ENCODE measurements at places on chromosomes 3 and 15.

DNA sequence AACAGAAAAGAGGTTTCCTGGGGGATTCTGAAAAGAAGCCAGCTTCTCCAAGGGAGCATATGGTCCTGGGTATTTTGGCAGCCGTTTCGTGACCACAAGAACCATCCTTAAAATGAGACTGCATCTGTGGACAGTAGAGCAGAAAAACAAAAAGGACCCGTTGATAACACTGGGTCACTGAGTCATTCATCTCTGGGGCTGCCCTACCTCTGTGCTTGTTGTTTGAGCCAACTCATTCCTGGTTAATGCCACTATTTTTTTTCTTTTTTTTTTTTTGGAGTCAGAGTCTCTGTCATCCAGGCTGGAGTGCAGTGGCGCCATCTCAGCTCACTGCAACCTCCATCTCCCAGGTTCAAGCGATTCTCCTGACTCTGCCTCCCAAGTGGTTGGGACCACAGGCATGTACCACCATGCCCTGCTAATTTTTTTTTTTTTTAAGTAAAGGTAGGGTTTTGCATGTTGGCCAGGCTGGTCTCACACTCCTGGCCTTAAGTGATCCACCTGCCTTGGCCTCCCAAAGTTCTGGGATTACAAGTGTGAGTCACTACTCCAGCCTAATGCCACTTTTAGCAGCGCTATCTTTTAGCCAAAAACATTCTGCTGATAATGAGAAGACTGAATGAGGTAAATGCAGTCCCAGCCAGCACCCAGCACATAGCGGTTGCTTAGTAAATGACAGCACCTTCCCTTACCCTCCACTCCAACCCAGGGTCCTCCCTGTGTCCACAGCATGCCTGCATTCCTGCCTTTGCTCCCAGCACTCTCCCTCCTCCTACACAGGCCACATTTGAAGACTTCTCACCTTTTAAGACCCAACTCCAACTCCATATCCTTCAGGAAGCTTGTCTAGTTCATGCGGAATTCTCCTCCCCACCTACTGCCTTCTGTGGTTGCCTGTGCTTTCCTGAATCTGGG, 9.1 kb upstream of the ISL2 start:
- peak; percentile 70 for DNase-seq

- peak; percentile 92 for DNase-seq
These were observed 48.6 kb downstream of the RAP2B start for GRCh38 chr3:153210660-153211059.

GRCh38 chr15:99719096-99719541, 14.1 kb downstream of the LYSMD4 start:
- DNase-seq = no peak

- DNase-seq = no peak
These were observed 100.2 kb downstream of the CGNL1 start for GRCh38 chr15:57476533-57476975.
